ENCODE measurements at places on chromosomes 11 and 22. TPM values are rescaled to one million over a fixed set of nuclear protein-coding genes. Genes with fewer than 3 reads are reported as not detected.

The IMMP1L gene
- 50.4 TPM for total RNA-seq

DNA sequence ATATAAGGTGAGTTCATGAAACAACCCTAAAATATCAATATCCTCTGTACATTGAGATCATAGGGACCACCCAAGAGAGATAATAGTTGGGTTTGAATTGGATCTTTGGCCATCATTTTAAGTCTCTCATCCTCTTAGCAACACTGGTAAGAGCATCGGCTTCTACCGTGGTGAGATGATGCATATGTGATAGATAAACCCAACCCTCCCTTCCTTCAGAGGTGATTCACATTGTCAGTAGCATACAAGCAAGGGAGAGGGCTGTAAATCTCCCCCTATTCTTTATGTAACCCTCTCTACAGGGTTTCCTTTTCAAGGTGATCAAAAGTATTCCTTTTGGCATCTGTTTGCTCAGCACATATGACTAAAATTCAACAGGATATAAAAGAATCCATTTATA, 102.4 kb upstream of the MTMR2 start:
- DNase-seq = no peak

GRCh38 chr11:31786996-31787685, 24.0 kb downstream of the PAX6 start:
- no peak for DNase-seq

DNA sequence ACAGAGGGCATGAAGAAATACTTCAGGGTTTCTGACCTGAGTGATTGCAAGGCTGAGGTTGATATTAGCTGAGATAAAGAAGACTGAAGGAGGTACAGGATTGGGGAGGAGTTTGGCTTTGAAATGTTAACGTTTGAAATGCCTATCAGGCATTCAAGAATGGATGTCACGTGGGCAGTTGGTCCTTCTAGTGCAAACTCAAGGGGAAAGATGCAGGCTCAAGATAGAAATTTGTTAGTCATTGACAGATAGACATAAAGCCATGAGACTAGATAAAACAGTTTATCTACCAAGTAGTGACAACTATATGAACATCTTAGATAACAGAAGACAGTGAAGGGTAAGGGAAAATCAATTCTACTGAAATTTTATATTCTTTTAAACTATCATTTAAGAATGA, 23.1 kb downstream of the TTC17 start:
- no peak for DNase-seq

GRCh38 chr11:127191689-127192088, 191.1 kb upstream of the KIRREL3 start:
- DNase-seq = no peak

Measured in muscle of leg (tissue), 16 donors.